Thyroid gland (tissue), 4 donors: ENCODE measurements at places on chromosomes 7 and 10. TPM values are rescaled to one million over a fixed set of nuclear protein-coding genes. Genes with fewer than 3 reads are reported as not detected.

- H3K27ac ChIP-seq = no peak overlapping the region
- no peaks in the 10 kb centered on the region for H3K27me3 ChIP-seq
Observed at GRCh38 chr10:91043173-91043910, 122.5 kb upstream of the ANKRD1 start.

- DNase-seq = no peak
- no peak overlapping the region for H3K27ac ChIP-seq
- no peak overlapping the region for H3K4me3 ChIP-seq
- no peaks in the 10 kb centered on the region for H3K4me1 ChIP-seq
- no peaks in the 10 kb centered on the region for H3K27me3 ChIP-seq
Observed at GRCh38 chr10:52853704-52854103, 81.1 kb upstream of the MBL2 start.

DNA sequence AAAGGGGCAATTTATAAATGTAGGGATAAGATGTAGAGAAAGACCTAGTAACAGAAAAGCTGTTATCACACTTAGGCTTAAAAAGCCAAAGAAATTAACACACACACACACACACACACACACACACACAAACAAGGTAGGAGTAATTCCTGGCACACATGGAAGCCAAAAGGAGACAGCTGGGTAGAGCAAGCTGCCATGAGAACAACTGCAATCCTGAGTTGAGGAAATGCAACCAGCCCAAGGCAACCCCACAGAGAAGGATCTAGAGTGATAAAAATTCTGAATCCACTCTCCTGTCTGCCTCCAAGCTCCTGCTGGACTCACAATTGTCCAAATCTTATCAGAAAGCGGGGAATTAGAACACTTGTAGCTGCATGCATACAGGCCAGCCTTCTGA lies 229.1 kb upstream of the DGKB start:
- no peak for DNase-seq
- H3K4me1 ChIP-seq = no peaks in the 10 kb centered on the region
- H3K27me3 ChIP-seq = no peaks in the 10 kb centered on the region
- H3K4me3 ChIP-seq = no peak overlapping the region

GRCh38 chr7:30046127-30046770 lies 18.0 kb downstream of the PLEKHA8 start:
- H3K36me3 ChIP-seq = peaks cover 14% of the 10 kb centered on the region
- no peaks in the 10 kb centered on the region for H3K27me3 ChIP-seq
- no peak for DNase-seq
- no peaks in the 10 kb centered on the region for H3K4me1 ChIP-seq

DNA sequence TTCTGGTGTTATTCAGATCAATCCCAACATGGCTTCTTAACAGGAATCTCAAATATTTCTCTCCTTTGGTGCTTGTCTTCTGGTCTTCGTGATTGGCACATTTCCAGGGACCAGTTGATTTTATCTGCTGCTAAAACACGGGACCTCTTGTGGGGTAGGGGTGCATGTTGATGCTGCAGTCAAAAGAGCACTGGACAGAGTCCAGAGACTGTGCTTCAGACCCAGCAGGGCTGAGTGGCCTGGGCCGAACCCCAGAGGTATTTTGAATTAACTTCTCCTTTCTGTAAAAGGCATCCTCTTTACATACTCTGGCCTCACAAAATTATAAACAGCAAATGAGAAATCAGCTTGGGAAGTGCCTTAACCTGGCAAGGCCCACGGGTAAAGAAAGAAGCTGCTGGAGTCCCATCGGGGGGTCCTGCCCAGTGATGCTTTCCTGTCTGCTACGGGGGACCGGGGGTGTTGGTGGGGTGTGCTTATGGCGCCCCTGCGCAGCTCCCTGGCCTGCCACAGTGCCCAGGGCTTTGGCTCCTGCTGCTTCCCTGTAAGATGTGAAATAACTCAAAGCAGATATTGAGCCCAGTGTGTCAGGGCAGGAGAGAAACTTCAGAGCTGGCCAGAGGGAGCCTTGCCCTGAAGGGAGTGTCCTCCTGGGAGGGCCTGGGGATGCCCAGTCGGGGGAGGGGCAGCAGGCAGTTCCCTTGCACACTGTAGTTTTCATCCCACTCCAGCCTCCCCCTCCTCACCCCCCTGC lies 230.5 kb downstream of the TCF7L2 start:
- H3K4me1 ChIP-seq = no peaks in the 10 kb centered on the region
- DNase-seq = peak; percentile 37
- no peaks in the 10 kb centered on the region for H3K36me3 ChIP-seq
- H3K4me3 ChIP-seq = no peak overlapping the region
- no peaks in the 10 kb centered on the region for H3K27me3 ChIP-seq
- no peak overlapping the region for H3K27ac ChIP-seq

- H3K27me3 ChIP-seq = no peaks in the 10 kb centered on the region
- peaks cover 2% of the 10 kb centered on the region for H3K36me3 ChIP-seq
- peaks cover 9% of the 10 kb centered on the region for H3K4me1 ChIP-seq
- no peak overlapping the region for H3K4me3 ChIP-seq
Observed at GRCh38 chr7:510782-511281, 8.8 kb downstream of the PDGFA start.

GRCh38 chr7:11343818-11344413 lies 370.2 kb downstream of the PHF14 start:
- H3K27me3 ChIP-seq = no peaks in the 10 kb centered on the region
- no peak overlapping the region for H3K27ac ChIP-seq
- H3K36me3 ChIP-seq = no peaks in the 10 kb centered on the region
- no peak overlapping the region for H3K4me3 ChIP-seq
- H3K4me1 ChIP-seq = no peaks in the 10 kb centered on the region

DNA sequence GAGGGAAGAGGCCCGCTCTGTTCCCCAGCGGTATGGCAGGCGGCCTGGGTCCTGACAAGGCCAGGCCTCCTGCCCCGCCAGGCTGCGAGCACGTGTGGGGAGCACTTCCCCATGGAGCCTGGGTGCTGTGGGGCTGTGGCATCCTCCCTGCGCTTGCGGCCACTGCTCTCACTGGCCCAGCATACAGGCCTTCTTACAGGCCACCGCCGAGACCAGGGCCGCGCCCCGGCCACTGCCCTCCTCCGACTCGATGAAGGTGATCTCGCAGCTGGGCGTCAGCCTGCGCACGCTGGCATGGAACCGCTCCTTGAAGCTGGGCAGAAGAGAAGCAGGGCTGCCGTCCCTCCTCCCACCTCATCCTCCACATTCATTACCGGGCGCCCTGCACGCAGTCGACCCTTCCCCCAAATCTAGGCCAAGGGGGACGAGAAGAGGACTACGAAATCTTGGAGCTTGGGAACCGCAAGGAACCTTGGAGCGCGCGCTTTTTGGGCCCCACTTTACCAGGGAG lies 3.9 kb upstream of the MYL7 start:
- no peaks in the 10 kb centered on the region for H3K36me3 ChIP-seq
- peaks cover 12% of the 10 kb centered on the region for H3K4me1 ChIP-seq
- no peak overlapping the region for H3K27ac ChIP-seq
- H3K4me3 ChIP-seq = no peak overlapping the region
- DNase-seq = no peak

GRCh38 chr7:522071-522950 lies 2.7 kb upstream of the PDGFA start:
- H3K4me3 ChIP-seq = peak overlapping the region; percentile 4
- H3K27ac ChIP-seq = no peak overlapping the region
- H3K27me3 ChIP-seq = peaks cover 18% of the 10 kb centered on the region
- H3K4me1 ChIP-seq = peaks cover 33% of the 10 kb centered on the region

- H3K27ac ChIP-seq = no peak overlapping the region
- no peak overlapping the region for H3K4me3 ChIP-seq
- H3K27me3 ChIP-seq = no peaks in the 10 kb centered on the region
- no peaks in the 10 kb centered on the region for H3K4me1 ChIP-seq
Observed at GRCh38 chr7:38016567-38016966, 96.1 kb downstream of the EPDR1 start.

DNA sequence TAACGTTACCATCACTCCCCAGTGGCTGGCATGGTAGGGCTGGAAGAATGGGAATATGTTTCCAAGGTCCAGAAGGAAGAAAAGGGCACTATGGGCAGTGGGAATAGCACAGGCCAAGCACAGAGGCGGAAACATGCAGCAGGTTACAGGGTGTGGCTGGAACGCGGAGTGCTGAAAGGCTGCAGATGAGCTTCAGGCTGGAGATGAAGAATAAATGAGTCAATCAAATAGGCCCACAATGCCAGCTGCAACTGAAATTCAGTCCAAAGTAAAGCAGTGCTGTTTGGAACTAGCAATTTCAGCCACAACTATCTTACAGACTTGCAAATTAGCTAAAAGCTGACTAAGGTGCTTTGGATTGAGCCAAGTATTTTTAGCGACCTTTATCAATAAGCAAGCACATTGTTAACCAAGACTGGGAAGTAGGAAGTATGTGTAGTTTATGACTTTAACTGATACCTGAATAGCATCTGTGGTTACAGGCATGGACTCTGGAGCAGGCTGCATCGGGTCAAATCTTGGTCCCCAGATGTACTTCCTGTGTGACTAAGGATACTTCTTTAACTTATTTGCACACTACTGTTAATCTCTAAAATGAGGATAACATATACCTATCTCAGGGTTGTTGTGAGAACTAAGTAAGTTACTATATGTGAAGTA lies 77.5 kb upstream of the CTTNBP2 start:
- DNase-seq = no peak
- no peak overlapping the region for H3K4me3 ChIP-seq
- peaks cover 3% of the 10 kb centered on the region for H3K4me1 ChIP-seq
- no peak overlapping the region for H3K27ac ChIP-seq

GRCh38 chr7:46215987-46216567 lies 295.0 kb upstream of the IGFBP3 start:
- no peaks in the 10 kb centered on the region for H3K36me3 ChIP-seq
- no peak overlapping the region for H3K4me3 ChIP-seq
- DNase-seq = peak; percentile 21
- no peaks in the 10 kb centered on the region for H3K4me1 ChIP-seq

DNA sequence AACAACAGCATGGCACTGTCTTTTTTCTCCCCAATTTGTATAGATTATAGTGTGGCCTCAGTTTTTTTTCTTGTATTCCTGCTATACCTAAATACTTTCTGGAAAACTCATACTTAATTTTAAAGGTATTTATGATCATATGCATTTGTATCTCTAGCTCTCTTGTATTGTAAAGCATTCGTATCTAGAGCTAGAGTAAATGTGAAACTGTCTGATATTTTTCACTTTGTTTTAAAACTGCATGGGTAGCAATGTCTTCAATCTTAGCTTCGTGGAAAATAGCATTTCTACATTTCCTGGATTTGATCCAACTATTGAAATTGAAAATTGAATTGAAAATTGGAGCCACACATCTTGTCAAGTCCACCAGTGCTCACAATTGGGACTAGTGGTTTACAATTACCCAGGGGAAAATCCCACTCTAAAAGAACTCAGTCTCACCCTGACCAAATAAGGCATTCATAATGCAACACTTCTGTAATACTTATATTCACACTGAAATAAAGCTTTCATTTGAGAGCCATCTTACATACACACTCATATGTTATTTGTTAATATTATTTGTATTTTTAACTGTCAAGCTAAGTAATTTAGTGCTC lies 51.3 kb upstream of the KLF6 start:
- peaks cover 3% of the 10 kb centered on the region for H3K4me1 ChIP-seq
- H3K36me3 ChIP-seq = no peaks in the 10 kb centered on the region
- H3K27ac ChIP-seq = no peak overlapping the region

DNA sequence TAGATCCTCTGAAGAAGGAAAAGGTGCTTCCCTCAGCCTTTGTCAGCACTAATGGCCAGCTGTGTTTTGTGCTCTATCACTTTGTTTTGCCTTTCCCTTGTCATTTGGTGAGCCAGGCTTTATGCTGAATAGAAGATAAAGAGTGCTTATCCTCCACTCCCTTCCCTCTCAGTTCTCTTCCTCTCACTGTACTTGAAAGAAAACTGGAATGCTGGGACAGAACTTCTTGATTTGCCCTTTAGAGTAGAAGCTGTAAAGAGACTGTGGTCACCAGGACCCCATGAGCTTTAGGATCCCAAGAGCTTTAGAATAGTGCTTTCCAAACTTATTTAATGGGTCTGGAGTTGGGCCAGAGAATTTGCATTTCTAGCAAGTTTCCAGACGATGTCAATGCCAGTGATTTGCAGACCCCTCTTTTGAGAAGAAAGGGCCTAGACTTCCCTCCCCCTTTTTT lies 81.4 kb downstream of the LRRC4 start:
- no peak overlapping the region for H3K27ac ChIP-seq
- DNase-seq = no peak
- H3K4me3 ChIP-seq = no peak overlapping the region
- no peaks in the 10 kb centered on the region for H3K36me3 ChIP-seq
- peaks cover 6% of the 10 kb centered on the region for H3K4me1 ChIP-seq

DNA sequence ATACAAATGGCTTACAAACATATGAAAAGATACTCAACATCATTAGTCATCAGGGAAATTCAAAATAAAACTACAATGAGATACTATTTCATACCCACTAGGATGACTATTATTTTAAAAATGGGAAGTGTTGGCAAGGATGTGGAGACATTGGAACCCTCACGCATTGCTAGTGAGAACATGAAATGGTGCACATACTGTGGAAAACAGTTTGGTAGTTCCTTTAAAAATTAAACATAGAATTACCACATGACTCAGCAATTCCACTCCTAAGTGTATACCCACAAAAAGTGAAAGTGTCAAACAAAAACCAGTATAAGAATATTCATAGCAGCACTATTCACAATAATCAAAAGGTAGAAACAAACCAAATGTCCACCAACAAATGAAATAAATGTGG lies 48.5 kb upstream of the SHTN1 start:
- H3K4me3 ChIP-seq = no peak overlapping the region
- no peaks in the 10 kb centered on the region for H3K27me3 ChIP-seq
- no peaks in the 10 kb centered on the region for H3K4me1 ChIP-seq
- no peak for DNase-seq
- no peaks in the 10 kb centered on the region for H3K36me3 ChIP-seq

- H3K27me3 ChIP-seq = no peaks in the 10 kb centered on the region
- DNase-seq = no peak
- no peak overlapping the region for H3K4me3 ChIP-seq
- peaks cover 5% of the 10 kb centered on the region for H3K4me1 ChIP-seq
- H3K27ac ChIP-seq = no peak overlapping the region
Observed at GRCh38 chr7:18425227-18425626, 70.3 kb upstream of the HDAC9 start.

Gene GJD4
- total RNA-seq = not detected

Gene GUSB
- total RNA-seq = 43.2 TPM

Gene KEL
- total RNA-seq = 0.29 TPM
